Activated T-cell treated with anti-CD3 and anti-CD28 coated beads, Interleukin-2, amount 50 U/mL, for 72 hours (primary cell): ENCODE measurements at places on chromosomes 4 and X.
A peak's percentile ranks its signal among the peaks of the same experiment; 100 is the strongest.

DNA sequence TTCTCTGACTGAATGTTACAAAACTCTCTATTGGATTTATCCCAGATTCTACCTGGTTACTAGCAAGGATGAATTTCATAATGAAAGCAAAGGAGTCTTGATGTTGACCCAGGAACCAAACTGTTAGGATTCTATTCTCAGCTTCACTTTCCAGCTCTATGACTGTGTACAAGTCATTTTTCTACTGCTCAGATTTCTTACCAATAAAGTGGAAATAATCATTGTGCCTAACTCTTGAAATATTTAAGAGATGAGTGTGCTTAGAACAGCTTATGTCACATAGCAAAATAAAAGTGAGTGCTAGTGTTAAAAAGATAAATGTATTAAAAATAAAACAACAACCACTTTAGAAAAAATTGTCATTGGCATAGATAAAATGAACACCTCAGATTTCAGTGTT is 45.6 kb downstream of the EPHA5 start:
- no peak for DNase-seq

GRCh38 chrX:33252306-33252825 is 41.0 kb upstream of the DMD start:
- DNase-seq, result no peak

DNA sequence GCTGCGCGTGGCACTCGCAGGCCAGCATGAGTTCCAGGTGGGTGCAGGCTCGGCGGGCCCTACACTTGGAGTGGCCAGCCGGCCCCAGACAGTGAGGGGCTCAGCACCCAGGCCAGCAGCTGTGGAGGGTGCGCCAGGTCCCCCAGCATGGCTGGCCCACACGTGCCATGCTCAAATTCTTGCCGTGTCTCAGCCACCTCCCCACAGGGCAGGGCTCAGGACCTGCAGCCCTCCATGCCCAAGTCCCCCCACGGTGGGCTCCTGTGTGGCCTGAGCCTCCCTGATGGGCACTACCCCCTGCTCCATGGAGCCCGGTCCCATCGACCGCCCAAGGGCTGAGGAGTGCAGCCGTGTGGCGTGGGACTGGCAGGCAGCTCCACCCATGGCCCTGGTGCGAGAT is 210.2 kb downstream of the COX7B2 start:
- DNase-seq, result no peak

DNA sequence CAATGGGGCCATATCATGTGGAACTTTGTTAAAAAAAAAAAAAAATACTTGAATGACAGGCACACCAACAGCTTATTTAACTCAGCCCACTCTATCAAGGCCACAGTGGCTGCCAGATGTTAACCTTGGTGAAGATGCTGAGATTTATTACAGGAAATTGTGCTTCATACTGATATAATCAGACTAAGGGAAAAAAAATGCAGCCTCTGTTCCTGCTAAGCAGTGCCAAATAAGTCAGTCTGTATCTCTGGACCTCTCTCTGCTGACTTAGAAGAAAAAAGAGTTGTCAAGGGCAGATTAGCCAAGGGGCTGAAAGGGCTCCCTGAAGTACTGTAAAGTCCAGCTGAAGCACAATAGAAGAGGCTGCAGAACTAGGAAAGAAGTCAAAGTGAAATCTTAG is 677.7 kb upstream of the HTR2C start:
- no peak for DNase-seq

DNA sequence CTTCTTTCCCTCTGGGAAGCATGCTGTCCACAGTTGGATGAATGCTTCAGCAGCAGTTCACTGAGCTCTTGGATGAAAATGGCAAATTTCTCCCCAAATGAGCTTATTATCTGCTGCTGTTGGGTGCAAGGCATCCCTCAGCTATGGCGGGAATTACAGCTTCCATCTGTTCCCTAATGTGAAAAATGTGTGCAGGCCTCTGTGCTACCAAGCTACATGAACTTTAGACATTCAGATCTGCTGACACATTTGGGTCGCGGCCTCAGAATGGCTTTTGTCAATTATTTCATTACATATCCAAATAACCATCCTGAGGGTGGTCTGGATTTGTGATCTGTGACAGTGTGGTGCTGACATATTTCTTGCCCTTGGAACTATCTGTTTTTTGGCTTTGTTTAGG is 119.5 kb upstream of the SCML1 start:
- DNase-seq, result no peak

- DNase-seq, result no peak
These were observed 487 bp downstream of the HMGB2 start for GRCh38 chr4:173333658-173334084.

DNA sequence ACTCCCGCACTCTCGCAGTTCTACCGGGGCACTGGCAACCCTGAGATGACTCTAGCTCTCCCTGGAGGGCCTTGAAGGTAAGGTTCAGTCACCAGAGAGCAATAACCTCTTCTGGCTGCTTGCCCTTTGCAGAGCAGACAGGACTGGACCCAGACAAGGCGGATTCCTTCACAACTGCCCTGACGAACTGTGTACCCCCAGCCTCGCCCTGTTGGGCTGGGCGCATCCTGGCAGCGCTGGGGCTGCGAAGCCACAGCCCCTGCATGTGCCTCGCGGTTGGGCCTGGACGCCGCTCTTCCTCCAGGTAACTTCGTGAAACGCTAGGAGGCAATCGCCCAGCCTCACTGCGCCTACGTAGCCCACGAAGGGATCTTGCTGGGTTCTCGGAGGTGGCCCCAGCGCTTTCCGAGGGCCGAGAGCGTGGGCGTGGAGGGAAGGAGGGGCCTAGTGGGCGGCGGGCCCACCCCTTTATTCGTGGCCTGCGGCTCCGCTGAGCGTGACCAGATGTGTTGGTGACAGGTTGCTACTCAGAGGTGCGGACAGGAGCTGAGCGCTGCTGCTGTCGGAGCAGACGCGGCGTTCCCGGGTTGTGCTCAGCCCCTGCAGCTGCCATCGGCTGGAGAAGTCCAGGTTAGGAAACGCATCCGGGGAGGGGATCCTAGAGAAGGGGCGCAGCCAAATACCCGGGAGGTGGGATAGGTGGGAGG is 1.9 kb upstream of the MAMLD1 start:
- peak; percentile 51 for DNase-seq

DNA sequence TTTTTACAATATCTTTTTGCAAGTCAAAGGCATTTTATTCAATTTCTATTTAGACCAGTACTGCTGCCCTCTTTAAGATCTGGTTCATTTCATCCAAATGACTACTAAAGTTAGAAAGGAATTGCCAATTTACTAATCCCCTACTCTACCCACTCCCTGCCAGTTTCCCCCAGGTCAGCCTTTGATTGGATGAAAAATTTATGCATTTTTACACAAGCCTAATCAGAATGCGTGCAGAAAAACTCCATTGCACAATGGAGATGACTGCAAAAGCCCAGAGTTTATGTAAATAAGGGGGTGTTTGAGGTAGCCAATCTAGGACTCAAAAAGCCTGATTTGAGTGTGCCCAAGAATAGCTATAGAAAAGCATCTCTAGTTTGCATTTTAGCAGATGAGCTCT is 310.6 kb downstream of the PABPC4L start:
- DNase-seq, result no peak

DNA sequence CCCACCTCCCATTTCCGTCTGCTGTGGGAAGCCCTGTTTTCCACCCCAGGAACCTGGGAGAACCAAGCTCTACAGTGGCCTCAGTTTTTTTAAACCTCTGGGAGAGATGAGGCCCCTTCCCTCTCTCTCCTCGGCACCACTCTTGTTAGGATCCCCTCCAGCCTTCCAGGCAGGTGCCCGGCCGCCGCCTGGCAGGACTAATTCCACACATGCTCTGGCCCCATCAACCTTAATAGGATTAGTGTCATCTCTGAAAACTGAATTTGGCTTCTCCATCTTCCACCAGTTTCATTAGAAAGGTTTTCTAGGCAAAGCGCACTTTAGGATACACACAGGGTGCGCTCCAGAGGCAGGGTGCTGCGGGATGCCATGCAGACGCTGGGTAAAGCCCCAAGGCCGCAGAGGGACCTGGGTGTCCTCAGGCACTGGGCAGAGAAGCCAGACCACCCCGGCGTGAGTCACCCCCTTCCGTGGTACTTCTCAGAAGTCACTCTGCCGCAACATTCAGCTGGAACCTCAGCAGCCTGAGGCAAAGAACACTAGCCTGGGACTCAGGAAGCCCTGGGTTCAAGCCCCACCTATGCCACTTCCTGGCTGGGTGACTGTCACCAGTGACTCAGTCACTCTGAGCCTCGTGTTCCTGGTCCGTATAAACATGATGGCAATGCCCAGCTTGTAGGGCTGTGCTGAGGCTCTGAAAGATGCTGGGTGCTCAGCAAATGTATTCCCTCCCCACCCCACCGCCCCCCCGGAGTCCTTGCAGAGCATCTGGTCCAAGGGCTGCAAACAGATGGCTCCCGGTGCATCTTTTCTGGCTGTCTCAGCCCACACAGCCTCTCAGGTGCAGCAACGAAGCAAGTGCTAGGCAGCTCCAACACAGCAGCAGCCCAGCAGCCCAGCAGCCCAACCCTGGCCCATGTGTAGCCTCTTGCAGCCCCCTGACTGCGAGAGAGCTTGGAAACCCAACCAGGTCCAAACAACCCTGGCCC is 29.1 kb downstream of the PPP2R2C start:
- DNase-seq, result no peak

DNA sequence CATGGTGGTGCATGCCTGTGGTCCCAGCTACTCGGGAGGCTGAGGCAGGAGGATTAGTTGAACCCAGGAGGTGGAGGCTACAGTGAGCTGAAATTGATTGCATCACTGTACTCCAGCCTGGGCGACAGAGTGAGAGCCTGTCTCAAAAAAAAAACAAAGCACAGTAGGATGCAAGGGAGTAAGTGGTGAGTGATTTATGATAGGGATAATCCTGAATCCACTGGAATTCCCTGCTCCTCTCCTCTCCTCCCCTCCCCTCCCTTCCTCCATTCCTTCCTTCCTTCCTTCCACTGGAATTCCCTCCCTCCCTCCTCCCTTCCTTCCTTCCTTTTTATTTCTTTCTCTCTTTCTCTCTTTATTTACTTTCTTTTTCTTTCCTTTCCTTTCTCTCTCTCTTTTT is 40.9 kb upstream of the NKRF start:
- no peak for DNase-seq

DNA sequence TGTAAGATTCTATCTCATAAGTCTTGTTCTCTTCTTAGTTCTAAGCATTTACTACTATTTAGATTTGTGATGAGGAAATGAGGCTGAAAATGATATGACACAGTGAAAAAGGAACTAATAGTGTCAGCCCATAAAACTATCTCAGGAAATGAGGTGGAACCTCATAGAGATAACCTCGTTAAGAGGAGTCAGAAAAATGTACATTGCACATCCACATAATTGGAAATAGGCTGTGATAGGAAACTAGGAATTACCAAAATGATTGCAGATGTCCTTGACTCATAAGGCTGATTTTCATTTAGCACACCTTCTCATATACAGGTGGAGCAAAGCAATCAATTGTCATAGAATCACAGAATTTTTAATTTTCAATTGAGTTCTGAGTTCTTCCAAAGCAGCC is 26.8 kb downstream of the ANXA10 start:
- no peak for DNase-seq
